ENCODE measurements at places on chromosomes 5 and 9.

DNA sequence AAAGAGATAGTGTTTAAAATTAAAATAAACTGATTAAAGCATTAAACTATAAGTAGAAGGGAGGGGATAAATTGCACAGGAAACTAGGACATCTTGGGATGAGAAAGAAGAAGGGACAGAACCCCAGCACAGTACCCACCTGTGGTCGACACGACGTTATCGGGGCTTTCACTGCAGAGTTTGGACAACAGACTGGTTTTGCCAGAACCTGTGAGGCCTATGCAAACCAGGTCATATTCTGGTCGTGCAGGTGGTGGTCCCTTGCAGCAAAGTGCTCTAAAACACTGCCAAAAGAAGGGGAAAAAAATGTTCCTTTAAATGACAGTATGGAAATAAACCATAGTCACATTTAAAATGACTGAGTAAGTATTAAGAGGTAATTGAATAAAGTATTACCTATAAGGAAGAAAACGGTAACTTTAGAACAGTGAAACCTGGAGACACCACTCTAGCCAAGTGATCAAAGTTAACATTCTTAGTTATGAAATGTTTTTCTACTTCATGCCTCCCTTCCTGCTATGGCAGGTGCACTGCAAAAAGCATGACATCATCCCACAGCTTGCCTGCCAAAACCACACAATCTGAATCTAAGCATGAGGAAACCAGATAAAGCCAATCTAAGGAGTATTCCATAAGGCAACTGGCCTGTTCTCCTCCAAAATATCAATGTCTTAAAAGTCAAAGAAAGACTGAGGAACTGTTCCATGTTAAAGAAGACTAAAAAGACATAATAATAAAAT is 138.6 kb downstream of the ARL15 start:
- no peak for DNase-seq

GRCh38 chr5:158431369-158432029 is 572.6 kb upstream of the CLINT1 start:
- no peak for DNase-seq

DNA sequence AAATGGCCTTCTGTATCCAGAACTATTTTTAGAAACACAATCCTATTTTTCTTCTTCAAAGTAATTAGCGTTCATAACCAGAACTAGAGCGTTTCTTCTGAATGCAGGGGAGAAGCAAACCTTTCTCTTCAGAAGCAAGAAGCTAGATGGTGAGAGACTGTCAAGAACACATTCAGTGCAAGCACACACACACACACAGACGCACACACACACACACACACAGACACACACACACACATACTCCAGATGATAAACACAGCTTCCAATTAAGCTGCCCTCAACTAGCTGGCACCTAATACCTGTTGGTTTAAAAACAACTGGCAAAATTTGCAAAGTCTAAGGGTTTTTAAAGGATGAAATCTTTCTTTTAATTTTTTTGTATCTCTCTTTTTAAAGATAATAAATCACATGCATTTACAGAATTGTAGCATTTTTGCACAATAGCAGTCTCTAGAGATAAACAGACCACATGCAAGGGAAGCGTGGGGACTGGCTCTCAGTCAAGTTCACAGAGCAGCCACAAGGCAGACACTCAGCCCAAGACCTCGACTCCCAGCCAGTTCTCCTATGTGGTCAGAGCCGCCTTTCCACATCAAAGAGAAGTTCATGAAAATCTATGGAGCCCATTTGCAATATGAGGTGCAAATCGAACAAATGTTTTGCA is 138.5 kb downstream of the TTLL11 start:
- no peak for DNase-seq

DNA sequence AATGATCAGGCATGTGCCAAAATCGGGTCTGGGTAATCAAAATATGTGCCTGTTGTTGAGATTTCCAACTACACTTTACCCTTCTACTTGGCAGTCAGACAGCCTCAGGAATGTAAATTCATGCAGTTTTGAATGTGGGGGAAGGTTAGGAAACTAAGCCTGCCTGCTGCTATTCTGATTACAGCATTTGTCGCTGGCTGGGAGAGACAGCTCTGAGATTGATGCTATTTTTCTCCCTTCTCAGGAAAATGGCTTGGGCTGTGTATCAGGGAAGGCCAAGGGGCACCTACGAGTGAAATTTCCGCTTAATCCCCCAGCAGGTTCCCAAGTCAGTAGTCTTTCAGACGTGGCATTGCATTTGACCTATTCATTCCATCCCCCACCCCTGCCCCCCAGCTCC is 3.6 kb upstream of the RGS7BP start:
- no peak for DNase-seq

- peak; percentile 61 for DNase-seq
Observed at GRCh38 chr9:27548055-27548741, 18.6 kb upstream of the MOB3B start.

- no peak for DNase-seq
Observed at GRCh38 chr5:172530406-172530805, 76.1 kb upstream of the SH3PXD2B start.

GRCh38 chr5:85143138-85143537 is 758.5 kb upstream of the EDIL3 start:
- DNase-seq: no peak

DNA sequence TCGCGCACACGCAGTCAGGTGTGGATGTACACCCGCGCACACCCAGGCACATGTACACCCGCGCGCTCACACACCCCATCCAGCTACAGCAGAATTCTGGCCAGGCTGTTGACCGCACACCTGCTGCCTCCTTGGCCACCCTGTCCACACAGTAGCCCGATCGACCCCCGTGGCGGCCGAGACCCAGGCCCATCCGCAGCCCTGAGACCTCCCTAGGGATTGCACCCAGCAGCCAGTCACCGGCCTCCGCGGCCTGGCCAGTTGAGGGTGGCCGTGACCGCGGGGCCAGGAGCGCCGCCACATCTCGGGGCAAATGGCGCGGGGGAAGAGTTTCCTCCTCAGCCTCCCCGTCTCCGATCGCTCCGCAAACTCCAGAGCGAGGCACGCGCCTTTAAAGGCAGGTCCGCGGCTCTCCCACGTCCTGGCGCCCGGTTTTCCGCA is 774 bp upstream of the ADAMTS16 start:
- DNase-seq: no peak

DNA sequence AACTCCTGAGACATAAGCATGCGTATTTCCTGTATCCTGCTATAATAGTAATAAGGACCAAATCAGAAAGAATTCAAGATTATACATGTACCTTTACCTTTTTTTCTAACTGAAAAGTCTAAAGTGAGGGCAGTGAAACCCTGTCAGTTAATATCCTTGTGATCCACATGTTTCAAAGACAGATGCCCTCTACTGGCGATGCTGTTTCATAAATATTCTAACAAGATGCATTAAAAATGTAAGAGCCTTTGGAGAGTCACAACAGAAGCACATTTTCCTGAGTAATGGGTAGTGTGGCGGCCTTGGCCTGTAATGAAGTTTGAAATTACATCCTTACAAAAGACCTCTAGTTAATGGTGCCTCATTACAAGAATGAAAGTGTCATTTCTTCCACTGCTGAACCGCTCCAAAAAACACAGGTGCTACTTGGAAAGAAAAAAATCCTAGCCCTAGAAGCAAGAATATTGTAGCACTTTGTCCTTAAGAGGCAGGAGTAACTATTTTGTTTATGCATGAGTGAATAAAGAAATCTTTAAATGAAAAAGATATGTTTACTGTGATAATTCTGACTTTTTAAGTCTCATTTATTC is 232.6 kb downstream of the EPB41L4A start:
- peak; percentile 31 for DNase-seq

DNA sequence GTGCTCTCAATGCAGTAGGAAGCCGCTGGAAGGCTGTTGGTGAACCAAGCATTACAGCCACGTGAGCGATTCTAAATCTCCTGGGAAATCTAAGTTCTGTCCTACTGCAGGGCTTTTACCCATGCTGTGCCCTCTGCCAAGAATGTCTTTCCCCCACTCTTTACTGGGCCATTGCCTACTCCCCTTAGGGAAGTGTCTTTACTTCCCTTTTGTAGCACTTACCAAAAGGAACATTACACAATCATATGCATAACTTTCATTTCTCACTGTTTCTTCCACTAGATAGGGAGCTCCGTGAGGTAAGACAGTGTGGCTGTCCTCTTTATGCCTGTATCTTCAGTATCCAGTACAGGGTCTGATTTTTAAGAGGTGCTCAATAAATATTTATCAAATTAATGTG is 241.7 kb upstream of the NR4A3 start:
- DNase-seq: no peak

GRCh38 chr9:115804206-115804605 is 349.4 kb upstream of the PAPPA start:
- DNase-seq: no peak

DNA sequence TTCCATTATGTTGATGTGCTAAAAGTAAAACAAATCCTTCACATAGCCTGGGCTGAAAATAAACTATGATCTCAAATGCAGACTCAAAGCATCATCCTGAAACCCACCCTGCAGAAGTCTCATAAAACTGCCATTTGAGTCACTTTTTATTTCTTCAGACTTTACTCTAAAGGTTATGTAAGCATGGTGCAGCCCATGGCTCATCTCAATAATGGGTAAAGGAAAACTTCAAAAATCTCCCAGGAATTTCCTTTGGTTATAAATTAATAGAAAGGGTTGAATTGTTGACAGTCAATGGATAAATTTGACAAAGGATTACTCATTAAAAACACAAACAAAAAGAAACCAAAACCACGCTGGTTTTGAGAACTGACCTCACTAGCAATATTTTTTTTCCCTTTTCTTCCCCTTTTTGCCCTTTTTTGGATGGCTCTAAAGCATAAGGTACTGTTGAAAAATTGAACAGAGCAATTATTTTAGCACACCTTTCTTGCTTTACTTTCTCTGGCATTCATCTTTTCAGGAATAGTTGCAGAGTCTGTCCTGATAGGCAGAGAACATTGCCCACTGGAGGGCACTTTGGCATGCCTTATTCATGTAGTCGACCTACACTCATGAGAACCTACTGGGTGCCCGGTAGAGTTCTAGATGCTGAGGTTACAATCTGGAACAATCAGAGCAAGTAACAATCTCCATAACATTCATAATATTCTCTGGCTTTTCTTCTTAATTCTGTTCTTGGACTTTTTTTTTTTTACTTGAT is 191.4 kb downstream of the TMEM167A start:
- DNase-seq: no peak

- DNase-seq: peak; percentile 24
Observed at GRCh38 chr9:100455470-100455869, 17.5 kb upstream of the TMEFF1 start.

GRCh38 chr9:97848480-97849237 is 4.4 kb upstream of the FOXE1 start:
- peak; percentile 67 for DNase-seq

Measured in retina (tissue), 1 donor.